Putamen (tissue), 1 donor: ENCODE measurements at places on chromosomes 2 and 18.
A peak's percentile ranks its signal among the peaks of the same experiment; 100 is the strongest.

DNA sequence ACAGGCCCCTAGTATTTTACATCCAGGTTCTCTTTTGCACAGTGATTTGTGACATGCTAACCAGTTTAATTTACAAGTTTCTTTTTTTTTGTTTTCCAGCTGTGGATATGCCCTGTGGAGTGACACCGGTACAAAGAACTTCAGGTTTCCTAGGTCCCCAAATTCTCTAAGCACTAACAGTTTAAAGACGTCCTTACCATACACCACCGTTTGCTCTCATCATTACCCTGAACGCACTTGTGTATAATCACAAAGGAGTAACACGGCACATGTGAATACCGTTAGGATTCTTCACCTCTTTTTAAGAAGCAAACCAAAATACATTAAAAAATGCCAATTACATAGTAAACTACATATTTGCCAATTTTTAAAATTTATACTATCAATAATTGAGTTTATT lies 853 bp downstream of the LANCL1 start:
- DNase-seq = no peak

- DNase-seq = no peak
Observed at GRCh38 chr2:86124683-86125082, 18.6 kb downstream of the PTCD3 start.

DNA sequence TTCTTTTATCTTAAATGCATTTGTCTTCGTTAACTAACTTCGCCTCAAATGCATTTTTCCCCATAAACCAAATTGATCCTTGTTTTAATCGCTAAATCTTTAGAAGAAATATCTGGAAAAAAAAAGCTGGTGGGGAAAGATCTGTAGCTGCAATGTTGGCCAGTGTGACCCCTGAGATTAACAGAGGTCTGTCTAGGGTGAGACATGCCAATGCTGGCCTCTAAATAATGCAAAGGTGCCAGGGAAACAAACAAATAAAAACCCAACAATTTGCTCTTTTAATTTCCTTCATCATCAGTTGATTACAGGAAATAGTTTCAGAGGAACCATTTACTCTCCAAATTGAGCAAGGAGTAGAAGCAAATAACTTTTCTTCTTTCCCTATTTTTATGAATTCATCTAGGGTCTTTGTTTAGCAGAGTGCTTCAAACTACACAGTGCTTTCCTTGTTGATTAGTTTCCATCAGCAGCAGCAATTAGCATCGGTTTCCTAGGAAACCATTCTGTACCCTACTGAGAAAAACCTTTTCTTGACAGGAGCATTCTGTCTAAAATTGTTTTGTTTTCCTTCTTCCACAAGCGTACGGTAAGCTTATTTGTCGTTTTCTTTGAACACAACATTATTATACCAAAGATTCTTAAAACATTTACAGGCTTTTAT lies 100.5 kb upstream of the UNC80 start:
- DNase-seq = no peak

- no peak for DNase-seq
Observed at GRCh38 chr2:134306521-134306920, 52.6 kb downstream of the MGAT5 start.

- no peak for DNase-seq
Observed at GRCh38 chr2:121790276-121790956, 35.0 kb downstream of the TSN start.

DNA sequence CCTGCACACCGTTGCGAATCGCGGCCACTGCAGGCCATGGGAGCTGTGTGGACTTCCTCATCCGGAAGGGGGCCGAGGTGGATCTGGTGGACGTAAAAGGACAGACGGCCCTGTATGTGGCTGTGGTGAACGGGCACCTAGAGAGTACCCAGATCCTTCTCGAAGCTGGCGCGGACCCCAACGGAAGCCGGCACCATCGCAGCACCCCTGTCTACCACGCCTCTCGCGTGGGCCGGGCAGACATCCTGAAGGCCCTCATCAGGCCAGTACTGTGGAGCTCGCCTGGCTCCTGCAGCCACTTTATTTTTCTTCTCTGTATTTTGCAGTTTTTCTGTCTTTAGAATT lies 9.0 kb downstream of the ASB1 start:
- DNase-seq = no peak

- peak; percentile 79 for DNase-seq
Observed at GRCh38 chr2:148645539-148646230, 1.1 kb downstream of the EPC2 start.

- DNase-seq = no peak
Observed at GRCh38 chr2:127545189-127545588, 9.7 kb downstream of the MYO7B start.

DNA sequence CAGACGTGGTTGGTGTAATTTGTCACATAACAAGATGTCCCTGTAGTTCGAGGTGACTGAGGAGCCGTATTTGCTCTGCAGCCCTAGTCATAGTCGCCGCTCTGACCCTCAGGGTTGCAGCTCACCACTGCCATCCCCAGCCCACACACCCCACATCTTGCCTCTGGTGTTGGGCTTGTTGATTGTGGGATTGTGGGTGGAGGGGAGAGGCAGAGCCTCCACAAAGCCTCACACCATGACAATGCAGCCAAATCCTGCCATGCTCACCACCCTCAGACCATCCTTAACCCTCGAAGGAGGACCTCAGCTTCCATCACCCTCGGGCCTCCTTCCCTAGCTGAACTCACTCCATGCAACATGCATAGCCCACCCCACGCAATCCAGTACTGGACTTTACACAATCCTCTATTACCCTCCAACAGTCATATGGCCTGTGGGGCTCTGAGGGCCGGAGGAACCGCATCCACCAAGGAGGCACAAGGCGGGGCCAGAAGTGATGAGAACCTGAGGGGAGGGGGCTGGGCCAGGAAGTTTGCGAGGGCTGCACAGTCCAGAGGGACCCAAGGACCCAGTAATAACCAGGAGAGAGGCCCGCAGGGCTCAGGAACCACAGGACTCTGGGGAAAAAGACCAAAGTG lies 11.6 kb downstream of the PKDCC start:
- DNase-seq = no peak

DNA sequence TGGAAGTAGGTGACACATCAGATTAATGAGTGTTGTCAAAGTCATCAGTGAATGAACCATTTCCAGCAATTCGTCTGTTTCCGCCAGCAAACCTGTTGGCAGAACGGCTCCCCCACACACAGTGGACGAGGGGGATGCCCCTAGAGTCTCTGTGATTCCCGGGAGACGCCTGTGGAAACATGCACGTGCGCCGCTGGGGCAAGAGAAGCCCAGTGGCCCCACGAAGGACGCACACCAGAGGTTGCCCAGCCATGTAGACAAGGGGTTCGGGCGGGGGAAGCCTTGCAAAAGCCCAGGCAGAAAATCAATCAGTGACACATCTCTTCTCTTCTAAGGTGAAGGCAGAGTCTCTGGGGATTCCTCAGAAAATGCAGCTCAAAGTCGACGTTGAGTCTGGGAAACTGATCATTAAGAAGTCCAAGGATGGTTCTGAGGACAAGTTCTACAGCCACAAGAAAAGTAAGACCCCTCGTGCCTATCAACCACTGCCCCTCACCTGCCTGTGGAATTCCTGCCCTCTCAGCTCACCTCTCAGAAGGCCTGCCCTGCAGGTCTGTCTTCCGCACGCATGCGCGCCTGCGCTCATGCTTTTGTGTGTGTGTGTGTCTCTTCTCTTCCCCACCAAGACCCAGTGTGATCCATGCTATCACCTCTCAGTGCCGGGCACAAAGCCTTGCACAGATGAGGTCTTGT lies 87.1 kb downstream of the INPP5D start:
- no peak for DNase-seq

GRCh38 chr2:191250400-191250799 lies 5.2 kb downstream of the MYO1B start:
- DNase-seq = no peak

- DNase-seq = no peak
Observed at GRCh38 chr2:56741601-56742102, 557.9 kb downstream of the CCDC85A start.

DNA sequence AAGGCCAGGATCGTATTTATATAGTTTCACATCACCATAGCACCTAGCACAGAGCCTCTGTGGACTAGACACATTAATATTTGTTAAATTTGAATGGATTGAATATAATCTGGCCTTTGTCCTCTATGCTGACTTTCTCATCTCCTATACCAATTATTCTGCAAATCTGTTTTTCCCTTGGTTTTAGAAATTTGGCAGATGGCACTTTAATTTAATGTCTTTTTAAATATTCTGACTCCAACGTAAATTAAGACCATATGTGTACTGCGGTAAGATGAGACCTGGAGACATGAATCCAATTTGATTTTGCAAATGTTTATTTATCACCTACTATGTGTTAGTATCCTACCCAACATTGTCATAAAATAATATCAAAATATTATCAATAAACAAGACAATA lies 1281.9 kb upstream of the PIK3C3 start:
- no peak for DNase-seq

DNA sequence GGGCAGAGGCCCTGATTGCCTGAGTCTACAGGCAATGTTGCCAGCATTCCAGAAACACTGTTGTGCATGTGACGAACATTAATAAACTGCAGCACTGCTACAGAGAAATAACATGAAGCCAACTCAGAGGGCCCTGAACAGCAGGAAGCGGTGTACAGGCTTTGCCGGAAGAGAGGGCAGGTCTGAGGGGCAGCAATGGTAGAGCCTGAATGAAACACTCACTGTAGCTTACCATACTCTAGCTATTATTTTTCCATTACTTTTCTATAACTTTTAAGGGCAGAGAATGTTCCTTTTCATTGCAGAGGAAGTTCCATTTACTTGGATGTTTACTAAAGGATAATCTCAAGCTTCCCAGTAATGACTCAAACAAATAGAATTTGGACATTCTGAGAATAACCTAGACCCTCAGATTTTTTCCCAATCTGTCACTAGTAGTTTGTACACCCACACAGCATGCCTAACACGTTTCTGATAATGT lies 150.4 kb downstream of the MTX2 start:
- no peak for DNase-seq

- no peak for DNase-seq
Observed at GRCh38 chr2:95076705-95077529, 44.7 kb downstream of the MRPS5 start.

- no peak for DNase-seq
Observed at GRCh38 chr2:195706161-195706900, 49.3 kb downstream of the SLC39A10 start.

DNA sequence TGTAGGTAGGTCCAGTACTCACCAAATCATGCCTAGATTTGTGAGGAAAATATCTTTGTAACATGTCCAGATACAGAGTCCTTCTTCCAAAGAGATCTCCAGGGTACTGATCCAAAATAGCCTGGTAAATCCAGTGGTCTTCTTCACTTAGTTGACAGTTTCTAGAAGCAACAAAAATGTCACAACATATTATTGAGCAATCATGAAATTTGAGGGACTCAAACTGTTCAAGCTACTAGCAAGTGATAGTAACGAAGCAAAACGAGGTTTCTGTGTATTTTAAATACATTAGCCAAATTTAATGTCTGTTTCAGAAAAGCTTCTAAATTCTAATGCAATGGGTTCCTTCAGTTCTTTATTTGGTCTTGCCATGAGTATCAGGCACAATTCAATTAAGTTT lies 142.8 kb downstream of the CCDC148 start:
- no peak for DNase-seq

- no peak for DNase-seq
Observed at GRCh38 chr2:139427164-139427563, 647.0 kb upstream of the NXPH2 start.

DNA sequence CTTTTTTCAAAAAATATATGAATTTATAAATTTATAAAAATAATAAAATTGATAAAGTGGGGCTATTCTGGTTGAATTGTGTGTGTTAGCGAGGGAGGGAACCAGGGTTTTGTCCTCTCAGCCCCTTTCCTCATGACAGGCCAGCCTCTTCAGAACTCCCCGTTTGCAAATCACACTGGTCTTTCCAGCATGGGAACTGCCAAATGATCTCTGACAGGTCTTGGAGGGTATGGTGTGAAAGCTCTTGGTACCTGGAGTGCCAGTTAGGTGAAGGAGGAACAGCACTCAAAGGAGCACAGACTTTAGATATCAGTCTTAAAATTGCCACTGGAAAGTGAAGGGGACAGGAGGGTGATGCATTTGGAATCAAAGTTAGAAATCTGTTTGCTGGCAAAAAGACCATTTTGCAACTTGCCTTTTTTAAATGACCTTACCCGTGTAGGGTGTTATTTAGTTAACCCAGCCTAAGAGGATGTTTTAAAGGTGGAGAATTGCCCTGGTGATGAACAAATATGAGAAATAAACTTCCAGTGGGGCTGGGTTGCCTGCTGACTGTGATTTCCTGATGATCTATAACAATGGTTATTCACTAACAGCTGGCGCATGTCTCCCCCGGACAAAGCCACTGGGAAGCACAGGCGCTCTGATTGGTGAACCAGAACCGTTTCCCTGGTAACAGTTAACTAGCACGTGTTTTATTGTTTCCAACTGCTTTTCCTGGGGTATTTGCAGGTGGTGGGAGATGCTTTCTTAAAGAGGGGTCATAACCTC lies 85.3 kb upstream of the EFEMP1 start:
- DNase-seq = peak; percentile 83

GRCh38 chr18:2891526-2892431 lies 45.0 kb downstream of the EMILIN2 start:
- no peak for DNase-seq

DNA sequence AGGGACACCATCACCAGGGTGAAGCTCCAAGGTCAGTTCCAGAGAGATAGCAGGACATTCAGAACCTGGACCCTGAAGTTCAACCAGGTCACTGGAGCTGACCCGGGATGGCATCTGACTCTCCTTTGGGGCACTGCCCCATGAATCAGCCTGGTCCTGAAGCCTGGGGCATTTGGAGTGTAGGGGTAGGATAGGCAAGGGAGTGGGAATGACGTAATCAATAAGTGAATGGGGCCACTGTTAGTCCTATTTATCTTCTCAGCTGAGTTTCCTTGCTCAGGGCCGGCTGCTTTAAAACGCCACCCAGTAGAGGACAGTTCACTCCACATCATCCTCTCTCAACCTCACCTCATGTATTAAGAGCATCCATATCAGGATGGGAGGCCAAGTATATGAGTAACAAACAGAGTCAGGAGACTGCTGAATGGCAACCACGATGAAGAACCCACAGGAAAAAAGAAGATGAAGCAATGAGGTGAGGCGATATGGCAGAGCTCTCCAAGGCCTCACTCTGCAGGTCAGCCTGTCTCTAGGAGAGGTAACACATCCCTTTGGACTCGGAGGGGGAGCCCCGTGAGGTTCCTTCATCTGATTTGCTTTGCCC lies 1.8 kb upstream of the RFX8 start:
- no peak for DNase-seq

GRCh38 chr18:48962994-48963561 lies 12.3 kb upstream of the SMAD7 start:
- no peak for DNase-seq

DNA sequence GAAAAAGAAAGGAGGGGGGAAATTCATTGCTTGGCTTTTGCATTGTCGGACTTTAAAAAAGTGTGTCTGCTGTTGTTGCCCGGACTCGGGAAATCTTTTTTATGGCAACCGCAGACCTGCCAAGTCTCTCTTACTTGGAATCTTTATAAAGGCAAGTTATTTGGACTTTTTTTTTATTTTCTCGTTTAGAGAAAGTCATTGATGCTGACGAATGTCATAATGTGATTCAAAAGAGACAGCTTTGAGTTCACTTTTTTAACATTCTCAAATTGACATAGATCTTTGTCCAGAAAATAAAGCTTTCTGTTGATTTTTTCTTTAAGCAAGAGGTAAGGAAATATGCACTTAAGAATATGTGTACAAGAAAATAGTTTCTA lies 651 bp upstream of the ZNF521 start:
- DNase-seq = no peak
